Gastrocnemius medialis (tissue), 4 donors: ENCODE measurements at places on chromosomes 5 and 9. TPM values are rescaled to one million over a fixed set of nuclear protein-coding genes. Genes with fewer than 3 reads are reported as not detected.

The CA9 gene
- total RNA-seq: not detected

The NIPAL4 gene
- total RNA-seq: not detected

The FSD1L gene
- 19.6 TPM for total RNA-seq

The OMD gene
- 1.2 TPM for total RNA-seq

The PTGES gene
- 0.51 TPM for total RNA-seq
